HCT116 (cell line): ENCODE measurements at places on chromosomes 3 and 15. TPM values are rescaled to one million over a fixed set of nuclear protein-coding genes. Genes with fewer than 3 reads are reported as not detected.

The OXTR gene
- total RNA-seq, result 1.3 TPM

The CKMT1B gene
- 24.4 TPM for total RNA-seq

The GOLGA6L6 gene
- not detected for total RNA-seq

The SLC9C1 gene
- total RNA-seq, result 0.79 TPM

The TEX9 gene
- total RNA-seq, result 5.2 TPM

The SLC12A1 gene
- total RNA-seq, result not detected

The ADPRH gene
- total RNA-seq, result 1.5 TPM

The SECISBP2L gene
- total RNA-seq, result 22.9 TPM

The NLGN1 gene
- not detected for total RNA-seq

The NSUN3 gene
- 6.6 TPM for total RNA-seq

The IL17RC gene
- 17.6 TPM for total RNA-seq

The ACP3 gene
- total RNA-seq, result 0.79 TPM

The RAP2B gene
- total RNA-seq, result 24.2 TPM

The SAMMSON gene
- not detected for total RNA-seq

The P4HTM gene
- 60.5 TPM for total RNA-seq

The GOLGA8Q gene
- not detected for total RNA-seq

The BSN gene
- total RNA-seq, result 1.5 TPM

The TFG gene
- 99.1 TPM for total RNA-seq

The SLC22A14 gene
- 0.22 TPM for total RNA-seq

The MORC1 gene
- total RNA-seq, result not detected

The GOLGA6A gene
- 0.39 TPM for total RNA-seq

The TTC14 gene
- total RNA-seq, result 31.5 TPM

The FSIP1 gene
- 0.42 TPM for total RNA-seq

The PLIN1 gene
- 0.32 TPM for total RNA-seq

The ZNF860 gene
- 2.9 TPM for total RNA-seq

The VGLL3 gene
- total RNA-seq, result 0.10 TPM

The RASGRF1 gene
- 2.4 TPM for total RNA-seq

The C15orf62 gene
- total RNA-seq, result 0.10 TPM

The RNF111 gene
- 31.5 TPM for total RNA-seq

The CHL1 gene
- total RNA-seq, result not detected
